Left ventricle myocardium inferior (tissue), 1 donor: ENCODE measurements at places on chromosomes 6 and 20.

DNA sequence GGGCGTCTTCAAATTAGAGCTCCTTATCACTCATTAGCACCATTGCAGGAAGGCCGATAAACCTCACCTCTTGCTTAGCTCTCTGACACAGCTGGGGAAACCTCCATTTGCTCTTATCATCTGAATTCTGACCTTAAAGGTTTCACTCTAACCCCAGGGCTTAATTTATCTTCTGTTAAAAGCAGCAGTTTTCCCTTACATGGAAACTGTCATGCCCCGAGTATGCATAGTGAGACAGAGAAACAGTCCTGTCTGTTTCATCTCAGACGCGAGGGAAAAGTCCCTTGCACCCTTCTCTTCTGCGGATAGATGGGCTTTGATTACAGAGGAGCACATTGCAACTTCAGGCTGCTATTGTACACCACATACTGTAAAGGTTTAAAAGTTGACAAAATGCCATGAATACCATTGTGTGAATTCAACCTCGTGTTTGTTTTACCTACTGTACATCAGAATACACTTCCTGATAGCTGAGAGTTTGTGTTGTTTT, 191.5 kb upstream of the BMP2 start:
- DNase-seq, result no peak

- DNase-seq, result peak; percentile 90
Measured at GRCh38 chr20:41173161-41173721, 35.9 kb downstream of the PLCG1 start.

- no peak for DNase-seq
Measured at GRCh38 chr20:59331721-59332329, 31.4 kb downstream of the EDN3 start.

GRCh38 chr6:150668900-150669302, 69.2 kb downstream of the PLEKHG1 start:
- DNase-seq, result no peak

DNA sequence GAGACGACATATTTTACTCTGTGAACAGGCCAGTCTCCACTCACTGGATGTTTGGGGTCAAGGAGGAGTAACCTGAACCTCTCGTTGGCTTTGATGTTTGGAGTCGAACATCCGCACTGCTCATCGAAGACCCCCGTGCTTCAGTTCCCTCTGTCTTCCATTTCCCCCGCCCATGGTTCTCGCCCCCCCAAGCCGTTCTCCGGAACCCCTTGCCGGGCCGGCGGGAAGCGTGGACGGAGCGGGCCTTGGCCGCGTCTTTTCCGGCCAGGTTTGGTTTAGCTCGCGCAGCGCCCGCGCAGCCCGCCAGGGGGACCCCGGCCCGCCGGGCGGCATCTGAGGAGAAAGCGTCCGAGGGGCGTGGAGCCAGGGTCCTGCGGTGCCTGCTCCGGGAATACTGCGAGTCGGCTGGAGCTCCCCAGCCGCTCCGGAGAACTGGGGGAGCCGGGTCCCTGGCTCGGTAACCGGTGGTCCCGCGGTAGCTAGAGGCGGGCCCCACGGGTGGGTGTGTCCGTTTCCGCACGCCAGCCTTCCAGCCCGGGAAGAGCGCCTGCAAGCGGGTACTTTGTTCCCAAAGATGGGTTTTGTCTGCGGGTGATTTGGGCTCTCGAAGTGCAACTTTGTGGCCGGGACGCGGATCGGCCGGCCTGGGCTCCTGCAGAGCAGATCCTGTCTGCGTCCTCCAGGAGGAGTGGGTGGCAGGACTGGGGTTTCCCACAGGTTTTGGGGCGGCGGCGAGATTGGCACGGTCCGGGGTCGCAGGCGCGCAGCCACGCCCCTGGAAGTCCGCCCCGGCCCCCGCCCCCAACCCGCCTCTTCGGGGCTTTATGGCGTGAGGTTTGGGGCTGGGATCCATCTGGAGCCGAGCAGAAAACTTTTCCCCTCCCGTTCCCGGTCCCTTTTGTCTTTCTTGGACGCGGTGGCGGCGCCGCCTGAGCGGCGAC, at the start of gene TMEM200A:
TMEM200A (plus strand) TSS at position 852 of the 941 bp plus-strand sequence. CDS start 74,406 bp downstream, outside the sequence.
- DNase-seq, result peak; percentile 22

- peak; percentile 69 for DNase-seq
Measured at GRCh38 chr6:34248198-34248726, 544 bp downstream of the SMIM29 start.

DNA sequence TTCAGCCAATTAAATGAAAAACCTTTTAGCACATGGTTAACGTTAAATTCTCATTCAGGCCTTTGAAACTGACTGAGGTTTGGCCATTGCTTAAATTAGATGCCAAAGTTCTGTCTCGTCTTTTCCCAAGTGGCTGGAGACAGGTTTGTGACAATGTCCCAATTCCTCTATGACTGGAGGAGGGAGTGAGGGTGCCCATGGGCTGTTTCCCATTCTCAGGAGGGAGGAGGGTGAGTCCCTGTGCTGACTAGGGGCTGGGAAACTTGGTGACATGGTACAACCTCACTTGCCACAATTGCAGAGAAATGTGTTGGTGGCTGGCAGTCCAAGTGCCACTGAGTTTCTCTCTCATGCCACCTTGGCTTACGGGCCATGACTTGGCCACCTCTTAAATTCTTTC, 63.9 kb upstream of the ENPP5 start:
- no peak for DNase-seq

- no peak for DNase-seq
Measured at GRCh38 chr6:43054206-43054943, 724 bp upstream of the CUL7 start.

- no peak for DNase-seq
Measured at GRCh38 chr6:136280032-136280609, 9.5 kb downstream of the BCLAF1 start.

DNA sequence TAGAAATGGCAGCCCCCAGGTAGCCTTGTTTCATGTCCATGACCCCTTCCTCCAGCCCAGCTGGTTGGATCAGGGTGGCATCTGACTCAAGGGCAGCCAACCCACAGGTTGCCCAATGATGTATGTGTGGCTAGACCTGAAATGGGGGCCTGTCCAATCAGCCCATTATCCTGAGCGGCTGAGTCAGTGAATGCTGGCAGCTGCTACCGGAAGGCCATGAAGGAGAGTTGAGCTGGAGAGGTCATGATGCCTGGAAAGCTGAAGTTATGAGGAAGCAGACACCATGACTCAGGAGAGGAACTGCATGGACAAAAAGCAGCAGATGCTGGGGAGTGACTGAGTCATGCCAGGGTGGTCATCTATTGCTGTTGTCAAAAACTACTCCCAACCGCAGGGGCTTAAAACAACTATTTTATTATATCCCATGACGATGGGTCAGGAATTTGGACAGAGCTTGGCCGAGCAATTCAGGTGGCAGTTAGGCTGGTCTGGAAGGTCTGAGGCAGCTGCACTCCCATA, 67.3 kb downstream of the MDGA1 start:
- DNase-seq, result no peak

DNA sequence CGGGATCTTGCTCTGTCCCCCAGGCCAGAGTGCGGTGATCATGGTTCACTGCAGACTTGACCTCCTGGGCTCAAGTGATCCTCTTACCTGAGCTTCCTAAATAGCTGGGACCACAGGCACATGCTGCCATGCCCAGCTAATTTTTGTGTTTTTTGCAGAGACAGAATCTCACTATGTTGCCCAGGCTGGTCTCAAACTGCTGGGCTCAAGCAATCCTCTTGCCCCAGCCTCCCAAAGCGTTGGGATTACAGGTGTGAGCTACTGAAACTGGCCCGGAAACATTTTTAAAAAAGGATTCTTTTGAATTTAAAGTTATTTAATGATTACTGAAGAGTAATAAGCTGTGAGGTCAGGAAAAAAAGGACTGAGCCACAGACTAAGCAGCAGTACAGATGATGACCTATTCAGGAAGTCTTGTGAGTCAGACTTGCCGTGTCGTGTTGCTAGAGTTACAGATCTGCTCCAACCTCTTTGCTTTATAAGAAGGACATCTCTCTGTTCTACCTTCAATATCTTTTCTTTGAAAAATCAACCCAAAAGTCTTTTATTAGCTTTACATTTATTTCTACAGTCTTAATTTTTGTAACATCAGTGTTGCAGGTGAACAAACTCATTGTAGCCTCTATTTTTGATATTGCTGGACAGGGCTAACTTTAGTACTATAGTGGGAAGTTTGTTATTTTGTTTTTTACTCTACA, 108.7 kb downstream of the NCOA3 start:
- DNase-seq, result no peak

DNA sequence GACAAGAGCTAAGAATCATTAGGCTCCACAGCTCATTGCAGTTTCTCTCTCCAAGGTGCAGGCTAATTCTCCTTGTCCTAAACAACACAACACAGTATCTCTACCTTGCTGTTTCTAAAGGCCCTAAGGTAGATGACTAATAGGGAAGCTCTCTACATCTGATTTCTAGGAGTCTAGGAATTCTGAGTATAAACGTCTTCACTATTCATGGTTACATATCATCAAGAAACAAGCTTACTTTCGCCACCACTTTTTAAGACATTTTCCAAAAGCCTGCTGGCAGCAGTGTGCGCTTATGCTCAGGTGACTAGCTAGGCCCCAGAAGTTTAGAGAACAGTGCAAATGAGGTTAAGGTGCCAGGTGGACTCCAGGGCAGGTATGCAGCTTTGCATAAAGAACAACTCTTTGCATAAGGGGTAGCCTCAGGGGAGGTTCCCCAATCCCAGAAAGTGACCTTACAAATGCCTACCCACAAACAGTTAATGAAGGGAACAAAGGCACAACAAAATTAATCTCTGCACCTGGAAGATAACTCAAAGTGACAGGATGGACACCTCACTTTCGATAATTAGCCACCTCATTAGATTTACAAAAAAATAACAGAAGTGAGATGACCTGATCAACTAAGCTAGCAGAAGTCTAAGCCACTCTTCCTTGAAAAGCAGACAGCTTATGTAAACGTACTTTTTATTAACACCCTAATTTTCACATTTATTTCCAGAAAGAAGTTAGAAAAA, 20.1 kb downstream of the B4GALT5 start:
- no peak for DNase-seq

DNA sequence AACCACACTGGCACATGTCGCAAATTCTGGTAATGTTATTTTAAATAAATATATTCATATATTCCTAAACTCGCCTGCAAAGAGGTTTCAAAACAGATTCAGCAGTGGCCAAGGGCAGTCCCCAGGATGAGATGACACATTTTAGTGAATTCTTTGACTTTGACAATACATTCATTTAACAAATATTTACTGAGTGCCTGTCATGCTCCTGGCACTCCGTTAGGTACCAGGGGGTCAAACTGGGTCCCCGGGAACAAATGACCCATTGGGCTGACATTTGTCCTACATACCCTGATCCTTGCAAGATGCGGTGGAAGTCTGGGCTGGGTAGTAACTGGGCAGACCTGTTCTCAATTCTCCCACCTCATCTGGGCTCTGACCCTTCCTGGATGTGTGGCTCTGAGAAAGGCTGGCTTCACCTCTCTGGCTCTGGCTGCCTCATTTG, 74.9 kb downstream of the FYN start:
- DNase-seq, result no peak

DNA sequence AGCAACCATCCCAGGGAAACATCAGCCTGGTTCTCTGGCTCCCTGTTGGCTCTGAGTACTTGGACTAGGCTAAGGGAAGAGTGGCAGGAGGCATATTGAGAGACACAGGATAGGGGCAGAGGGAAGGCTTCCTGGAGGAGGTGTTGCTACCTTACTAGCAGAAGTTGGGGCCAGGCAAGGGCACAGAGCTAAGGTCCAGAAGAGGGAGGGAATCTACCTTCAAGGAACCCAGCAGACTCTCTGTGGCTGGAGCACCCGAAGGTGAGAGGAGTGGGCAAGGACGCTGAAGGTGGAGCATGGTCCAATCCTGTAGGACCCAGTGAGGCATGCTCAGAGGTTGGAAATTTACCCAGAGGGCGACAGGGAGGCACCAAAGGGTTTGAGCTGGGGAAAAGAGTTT, 191.9 kb downstream of the TFAP2C start:
- DNase-seq, result no peak

DNA sequence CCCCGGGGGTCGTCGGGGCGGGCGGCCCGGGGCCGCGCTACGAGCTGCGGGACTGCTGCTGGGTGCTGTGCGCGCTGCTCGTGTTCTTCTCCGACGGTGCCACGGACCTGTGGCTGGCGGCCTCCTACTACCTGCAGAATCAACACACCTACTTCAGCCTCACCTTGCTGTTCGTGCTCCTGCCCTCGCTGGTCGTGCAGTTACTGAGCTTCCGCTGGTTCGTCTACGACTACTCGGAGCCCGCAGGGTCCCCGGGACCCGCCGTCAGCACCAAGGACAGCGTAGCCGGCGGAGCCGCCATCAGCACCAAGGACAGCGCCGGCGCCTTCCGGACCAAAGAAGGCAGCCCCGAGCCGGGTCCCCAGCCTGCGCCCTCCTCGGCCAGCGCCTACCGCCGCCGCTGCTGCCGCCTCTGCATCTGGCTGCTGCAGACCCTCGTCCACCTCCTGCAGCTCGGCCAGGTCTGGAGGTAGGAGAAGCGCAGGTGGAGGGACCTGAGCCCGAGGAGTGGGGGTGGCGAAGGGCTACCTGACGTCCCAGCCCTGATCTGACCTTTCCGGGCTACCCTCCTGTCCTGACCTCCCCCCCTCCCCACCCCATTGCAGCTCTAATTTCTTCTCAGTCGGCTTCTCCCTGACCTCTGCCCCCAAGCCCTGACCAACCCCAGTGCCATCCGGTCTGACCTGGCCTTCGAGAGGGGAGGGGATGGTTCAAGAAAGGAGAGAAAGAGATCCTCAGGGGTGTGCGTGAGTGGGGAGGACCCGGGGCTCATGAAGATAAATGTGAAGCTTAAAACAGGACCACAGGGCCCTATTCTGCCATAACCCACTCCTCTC, 558 bp downstream of the XKR7 start:
- peak; percentile 69 for DNase-seq

- peak; percentile 29 for DNase-seq
Measured at GRCh38 chr6:53795702-53796450, 1.1 kb downstream of the LRRC1 start.

DNA sequence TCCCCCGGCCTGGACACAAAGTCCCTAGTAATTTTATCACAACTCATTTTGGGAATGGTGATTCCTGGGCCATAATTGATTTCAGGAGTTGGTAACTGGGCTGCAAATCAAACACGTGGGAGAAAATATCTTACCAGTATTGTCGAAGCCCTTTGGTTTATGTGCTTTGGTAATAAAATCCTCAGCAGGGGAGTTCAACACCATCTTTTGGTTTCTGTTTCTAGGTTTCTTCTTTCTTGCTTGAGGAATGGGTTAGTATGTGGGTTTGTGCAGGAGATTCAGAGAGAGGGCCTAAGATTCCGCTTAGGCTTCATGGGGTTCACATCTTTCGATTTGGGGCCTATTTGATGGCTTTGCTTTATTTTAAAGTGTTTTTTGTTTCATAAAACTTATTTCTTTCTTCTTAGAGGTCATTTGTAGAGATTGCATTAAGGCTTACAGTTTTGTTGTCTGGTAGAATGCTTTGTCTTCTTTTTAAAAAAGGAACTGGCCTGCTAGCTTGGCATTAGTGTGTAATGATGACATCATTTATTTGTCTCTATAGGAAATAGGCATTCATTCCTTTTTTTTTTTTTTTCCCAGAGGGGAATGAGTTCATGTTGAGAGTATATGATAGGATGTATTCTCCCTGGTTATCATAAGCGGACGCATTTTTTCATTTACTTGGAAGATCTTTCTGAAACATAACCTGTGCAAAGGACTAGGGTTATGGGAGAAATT, 45.8 kb downstream of the CYP24A1 start:
- no peak for DNase-seq

- DNase-seq, result peak; percentile 13
Measured at GRCh38 chr20:25282034-25282781, 34.3 kb downstream of the PYGB start.
